Ecto neural progenitor cell (in vitro differentiated cells): ENCODE measurements at places on chromosomes 2 and 18.

DNA sequence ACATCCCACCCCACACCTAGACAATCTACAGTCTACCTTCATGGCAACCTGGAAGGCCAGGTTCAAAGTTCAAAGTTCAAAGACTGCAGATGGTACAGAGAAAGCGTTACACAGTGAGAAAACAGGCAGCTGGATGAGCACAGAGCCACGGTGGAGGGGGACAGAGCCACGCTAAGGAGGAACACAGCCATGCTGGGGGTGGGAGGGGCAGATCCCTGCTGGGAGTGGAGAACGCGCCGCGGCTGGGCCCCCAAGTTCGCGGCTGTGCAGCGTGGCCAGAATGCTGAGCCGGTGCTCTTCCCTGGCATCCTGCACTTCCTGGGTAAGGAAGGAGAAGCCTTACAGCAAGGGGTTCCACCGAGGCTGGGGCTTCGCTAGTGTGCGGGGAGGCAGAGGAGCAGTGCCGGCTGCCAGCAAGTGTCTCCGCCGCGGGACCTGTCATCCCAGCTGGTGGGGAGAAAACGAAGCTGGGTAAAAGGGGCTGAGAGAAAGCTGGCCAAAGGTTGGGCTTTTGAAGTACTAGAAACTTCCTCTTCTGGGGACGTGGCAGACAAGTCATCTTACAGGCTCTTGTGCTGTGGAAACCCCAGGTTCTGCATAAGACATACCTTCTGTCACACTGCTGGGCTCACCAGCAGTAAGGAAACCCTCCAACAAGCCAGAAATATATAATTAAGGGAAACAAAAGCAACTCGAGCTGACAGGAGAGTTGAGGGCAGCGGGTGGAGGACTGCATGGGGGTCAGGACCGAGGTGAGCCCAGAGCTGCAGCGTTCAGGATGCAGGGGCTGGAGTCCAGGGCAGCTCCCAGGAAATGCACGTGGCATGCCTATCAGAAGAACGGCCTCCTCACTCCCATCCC is 115.5 kb downstream of the HDAC4 start:
- no peak for DNase-seq

- no peak for DNase-seq
Measured at GRCh38 chr2:192534072-192534471, 339.3 kb upstream of the TMEFF2 start.

DNA sequence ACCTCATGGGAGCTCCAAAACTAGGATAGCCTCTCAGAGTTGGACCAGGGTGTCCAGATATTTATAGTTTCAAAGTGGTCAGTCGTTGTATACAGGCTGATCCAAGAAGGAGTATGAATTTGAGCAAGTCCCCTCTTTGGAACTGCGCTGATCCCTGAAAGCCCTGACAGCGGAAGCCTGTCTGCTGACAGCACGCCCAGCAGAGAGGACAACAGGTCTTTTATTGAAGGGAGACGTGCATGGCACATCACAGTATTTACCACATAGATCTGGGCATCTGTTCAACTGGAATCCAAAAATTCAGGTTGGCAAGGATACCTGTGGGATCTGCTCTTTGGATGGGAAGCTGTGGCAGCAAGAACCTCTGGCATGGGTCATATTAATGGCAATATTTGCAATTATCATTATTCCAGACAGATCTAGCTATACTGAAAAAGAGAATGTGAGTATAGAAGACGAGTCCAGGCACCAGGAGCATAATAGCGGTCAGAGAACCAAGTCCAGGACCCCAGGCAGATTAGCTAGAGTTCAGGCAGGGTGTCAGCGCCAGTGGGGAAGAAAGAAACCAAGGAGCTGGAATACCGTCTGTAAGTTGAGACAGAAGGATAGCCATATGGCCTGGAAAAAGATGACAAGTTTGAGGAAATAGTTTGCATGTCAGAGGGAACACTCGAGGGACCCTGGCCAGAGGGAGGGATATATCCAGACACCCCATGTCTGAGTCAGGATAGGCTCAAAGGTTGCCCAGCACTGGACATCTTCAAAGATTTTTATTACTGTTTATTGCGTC is 260.4 kb upstream of the FANCL start:
- no peak for DNase-seq

GRCh38 chr2:123200035-123200434 is 825.1 kb upstream of the CNTNAP5 start:
- no peak for DNase-seq

DNA sequence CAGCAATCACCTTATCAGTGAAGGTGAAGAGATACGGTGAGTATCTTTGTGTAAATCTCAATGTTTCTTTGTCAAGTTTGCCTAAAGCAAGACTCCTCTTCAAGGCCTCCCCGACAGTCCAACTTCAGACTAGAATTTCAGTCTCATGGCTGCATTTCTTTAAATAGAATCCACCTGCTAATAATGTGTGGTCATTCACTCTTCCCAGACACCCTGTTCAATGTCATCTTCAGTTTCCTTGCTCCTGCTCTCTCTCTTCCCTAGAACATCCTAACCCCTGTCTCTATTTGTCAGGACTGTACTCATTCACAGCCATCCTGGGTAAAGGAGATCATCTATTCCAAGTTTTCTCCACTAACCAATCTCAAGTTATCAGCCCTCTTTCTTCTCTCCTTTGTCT is 267.3 kb downstream of the EN1 start:
- DNase-seq: no peak

DNA sequence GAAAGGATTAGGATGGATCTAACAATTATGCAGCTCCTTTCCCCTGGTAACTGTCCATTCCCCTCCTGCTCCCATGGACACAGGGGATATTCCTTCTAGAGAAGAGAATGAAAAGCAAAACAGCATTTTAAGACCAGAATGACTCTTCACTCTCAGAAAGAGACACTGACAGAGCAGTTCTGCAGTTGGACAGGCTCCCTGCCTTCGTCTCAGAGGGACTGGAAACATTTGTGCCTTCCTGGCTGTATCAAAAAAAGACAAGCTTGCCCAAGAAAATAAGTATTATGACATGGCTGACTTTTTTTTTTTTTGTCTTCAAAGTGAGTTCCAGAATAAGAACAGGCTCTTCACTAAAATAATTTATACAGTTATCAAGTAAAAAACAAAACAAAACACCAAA is 9.5 kb downstream of the PID1 start:
- no peak for DNase-seq
